Amniotic stem cell (primary cell): ENCODE measurements at places on chromosomes 13 and 19.

GRCh38 chr19:14112809-14113385 is 4.7 kb downstream of the PRKACA start:
- no peak for DNase-seq

DNA sequence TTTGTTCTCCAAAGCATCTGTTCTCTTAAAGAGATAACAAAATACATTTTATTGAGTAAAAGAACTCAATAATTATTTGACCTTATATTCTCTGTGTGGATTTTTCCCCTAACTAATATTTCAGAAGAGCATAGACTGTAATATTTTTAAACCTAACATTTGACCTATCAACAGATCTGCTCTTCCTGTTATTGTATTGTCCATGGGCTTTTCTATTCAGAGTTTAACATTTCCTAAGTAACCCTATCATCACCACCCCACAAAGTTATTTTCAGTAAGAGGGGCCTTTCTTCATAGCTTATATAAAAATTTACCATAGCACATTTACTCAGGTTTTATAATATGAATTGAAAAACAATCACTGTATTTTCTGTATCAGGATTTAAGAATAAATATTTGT is 17.5 kb downstream of the POLR1D start:
- no peak for DNase-seq

DNA sequence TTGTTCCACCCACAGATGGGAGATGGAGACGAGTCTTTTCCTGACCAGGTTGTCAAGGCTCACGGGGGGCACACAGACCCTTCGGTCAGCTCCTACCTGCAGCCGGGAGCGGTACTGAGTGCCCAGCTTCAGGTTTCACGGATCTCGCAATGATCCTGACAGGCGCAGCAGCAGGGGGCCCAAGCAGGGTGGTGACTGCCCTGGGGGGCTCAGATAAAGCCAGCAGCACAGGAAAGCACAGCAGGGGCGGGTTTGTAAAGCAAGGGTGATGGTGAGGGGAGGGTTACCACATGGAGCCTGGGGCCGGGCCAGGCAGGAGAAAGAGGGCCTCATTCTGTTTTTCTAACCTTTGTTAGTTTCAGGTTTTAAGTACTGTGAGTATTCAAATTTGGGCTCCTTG is 41.7 kb upstream of the ATP11A start:
- no peak for DNase-seq

DNA sequence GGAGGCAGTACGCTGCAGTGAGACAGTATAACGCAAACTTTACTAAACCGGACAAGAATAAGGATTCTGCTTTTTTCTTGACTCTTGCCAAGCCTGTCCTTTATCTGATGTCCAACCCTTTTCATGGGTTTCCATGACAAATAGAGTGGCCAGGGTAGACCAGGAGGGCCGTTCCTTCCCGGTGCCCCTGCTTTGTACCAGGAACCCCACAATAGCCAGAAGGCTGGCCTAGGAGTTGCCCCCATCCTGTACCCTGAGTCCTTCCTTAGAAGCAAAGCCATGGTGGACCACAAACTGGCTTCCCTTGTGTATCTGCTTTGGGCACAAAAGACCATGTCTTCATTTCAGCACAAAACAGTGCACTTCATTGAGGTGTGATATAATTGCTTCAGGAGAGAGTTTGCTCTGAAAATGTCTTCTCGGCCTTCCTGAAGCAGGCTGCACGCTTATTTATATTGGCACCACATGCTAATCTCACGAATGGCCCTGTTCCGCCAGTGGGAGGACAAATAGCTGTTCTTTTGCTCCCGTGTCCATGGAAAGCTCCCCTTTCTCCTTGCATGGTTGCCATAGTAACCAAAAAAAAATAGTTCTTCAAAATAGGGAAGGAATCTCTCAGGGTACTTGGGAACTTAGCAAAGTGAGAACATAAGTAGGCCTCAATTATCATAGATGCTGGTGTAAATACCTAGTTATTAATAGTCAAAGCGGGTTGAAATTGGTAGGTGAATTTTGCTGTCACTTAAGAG is 222.1 kb downstream of the ZIC5 start:
- no peak for DNase-seq

DNA sequence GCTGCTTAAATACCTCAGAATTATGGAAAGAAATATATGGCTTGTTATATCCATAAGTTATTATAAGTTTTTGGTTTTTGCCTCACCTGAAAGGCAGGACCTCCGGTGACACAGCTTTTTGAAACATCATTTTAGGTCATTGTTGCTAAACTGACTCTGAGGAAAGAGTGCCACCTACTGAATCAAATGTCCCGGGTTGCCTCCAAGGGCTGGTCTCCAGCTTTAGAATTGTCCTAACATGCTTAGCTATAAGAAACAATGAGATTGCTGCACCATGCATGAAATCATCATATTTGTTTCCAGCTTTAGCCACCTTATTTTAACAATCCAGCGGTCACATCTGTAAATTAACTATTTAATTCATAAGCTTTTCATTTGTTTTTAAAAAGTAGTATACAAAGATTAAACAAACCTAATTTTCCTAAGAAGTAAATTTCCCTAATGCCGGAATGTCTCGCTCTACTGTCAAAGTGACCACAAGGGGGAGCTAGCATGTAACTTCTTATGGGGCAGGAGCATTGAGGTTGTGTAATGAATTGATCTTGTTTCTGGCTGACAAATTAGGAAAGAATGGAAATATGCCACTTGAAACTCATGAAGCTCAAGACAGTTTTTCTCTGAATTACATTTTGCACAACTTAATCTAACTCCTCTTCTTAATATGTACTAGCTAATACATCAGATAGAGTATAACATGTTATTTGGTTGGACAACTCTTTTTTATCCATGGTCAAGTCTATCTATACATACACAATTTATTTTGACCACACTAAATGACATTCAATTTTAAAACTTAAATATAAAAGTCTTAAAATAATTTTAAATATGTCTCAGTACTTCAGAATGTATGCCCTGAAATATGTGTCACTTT is 6.7 kb upstream of the PCDH17 start:
- DNase-seq: peak; percentile 21

- no peak for DNase-seq
These were observed 1.5 kb downstream of the AKT2 start for GRCh38 chr19:40283414-40284250.

- DNase-seq: no peak
These were observed 1.2 kb downstream of the CBARP start for GRCh38 chr19:1236576-1236975.

DNA sequence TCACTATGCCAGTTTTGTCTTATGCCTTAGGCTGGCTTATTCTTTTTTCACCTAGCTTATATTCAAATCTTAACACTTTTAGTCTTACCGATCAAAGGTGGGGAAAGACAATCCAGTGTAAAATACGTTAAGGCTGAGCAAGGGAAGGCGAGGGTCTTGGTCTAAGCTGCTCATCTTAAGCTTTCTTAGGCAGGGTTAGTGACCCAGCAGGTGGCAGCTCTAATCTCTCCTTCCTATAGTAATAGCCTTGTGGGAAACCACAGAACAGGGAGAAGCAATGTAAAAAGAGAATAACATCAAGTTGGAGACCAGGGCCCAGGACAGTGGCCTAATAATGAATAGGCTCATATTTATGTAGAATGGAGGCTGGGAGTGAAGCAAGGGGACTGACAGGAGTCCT is 45.9 kb downstream of the COG3 start:
- DNase-seq: no peak

- no peak for DNase-seq
These were observed 1582.0 kb upstream of the PCDH20 start for GRCh38 chr13:62997696-62998095.

DNA sequence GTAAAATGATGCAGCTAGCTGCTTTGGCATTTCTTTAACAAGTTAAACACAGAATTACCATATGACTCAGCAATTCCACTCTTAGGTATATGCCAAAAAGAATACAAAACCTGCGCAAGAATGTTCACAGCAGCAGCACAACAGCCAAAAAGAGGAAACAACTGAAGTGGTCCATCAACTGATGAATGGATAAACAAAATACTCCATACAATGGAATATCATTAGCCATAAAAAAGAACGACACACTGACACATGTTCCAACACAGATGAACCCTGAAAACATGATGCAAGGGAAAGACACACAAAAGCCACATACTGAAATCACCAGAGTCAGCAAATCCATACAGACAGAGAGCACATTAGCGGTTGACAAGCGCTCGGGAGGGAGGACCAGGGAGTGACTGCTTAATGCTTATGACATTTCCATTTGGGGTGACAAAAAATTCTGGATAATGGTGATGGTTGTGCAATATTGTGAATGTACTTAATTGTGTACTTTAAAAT is 3.0 kb downstream of the PCID2 start:
- no peak for DNase-seq

DNA sequence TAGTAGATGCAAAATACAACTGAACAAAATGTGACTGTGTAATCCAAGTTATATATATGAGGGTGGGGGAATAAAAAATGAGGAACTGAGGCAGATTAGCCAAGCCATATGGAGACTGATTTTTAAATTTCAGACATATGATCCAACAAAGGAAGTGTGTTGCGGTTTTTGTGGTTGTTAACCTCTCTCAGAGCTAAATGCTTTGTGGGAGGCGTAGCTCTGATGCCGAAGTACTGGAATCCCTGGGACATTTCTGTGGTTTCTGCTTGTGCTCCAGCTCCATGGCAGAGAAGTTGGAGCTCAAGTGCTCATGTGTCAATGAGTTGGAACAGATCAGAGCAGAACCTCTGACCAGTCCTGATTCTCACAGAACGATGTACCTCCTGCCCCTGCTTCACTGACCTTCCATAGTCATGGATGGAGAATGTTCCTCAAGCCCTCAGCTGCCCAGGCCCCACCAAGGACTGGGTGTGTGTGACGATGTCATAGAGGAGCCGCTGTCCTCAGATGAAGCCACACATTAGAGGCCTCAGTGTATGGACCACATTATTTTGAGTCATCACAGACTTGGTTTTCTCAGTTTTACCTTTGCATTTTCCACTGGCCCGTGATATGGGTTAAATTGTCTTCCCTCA is 107.6 kb downstream of the SOX1 start:
- DNase-seq: no peak

DNA sequence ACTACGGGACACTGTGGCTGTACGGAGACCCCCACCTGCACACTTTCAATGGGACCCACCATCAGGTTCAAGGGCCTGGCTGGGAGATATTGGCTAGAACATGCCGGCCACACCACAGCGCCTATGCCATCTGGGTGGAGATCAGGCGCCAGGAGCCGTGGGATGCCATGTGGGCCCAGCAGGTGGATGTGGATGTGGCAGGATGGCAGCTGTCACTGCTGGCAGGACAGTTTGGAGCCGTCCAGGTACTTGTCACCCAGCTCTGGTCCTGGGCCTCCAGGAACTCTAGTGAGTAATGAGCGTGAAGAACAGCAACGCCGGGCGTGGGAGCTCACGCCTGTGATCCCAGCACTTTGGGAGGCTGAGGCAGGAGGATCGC is 15.7 kb upstream of the FXYD3 start:
- no peak for DNase-seq

DNA sequence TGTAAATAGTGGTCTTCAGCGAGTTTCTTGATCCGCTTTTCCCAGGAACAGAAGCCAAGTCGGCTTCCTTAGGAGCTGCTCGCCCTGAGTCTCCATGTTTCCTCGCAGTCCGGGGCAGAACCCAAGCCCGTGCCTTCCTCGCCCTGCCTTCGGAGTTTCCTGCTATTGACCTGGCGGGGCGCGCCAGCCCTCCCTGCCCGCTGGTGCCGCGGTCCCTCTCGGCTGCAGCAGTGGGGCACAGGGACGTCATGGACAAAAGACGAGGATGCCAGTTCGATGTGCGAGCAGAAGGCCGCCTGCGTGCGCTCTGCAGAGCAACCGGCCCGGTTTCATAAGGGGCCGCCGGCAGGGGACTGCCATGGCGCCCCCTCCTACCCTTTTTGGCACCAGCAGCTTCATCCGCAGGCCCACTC is 156.6 kb downstream of the TM9SF2 start:
- no peak for DNase-seq

DNA sequence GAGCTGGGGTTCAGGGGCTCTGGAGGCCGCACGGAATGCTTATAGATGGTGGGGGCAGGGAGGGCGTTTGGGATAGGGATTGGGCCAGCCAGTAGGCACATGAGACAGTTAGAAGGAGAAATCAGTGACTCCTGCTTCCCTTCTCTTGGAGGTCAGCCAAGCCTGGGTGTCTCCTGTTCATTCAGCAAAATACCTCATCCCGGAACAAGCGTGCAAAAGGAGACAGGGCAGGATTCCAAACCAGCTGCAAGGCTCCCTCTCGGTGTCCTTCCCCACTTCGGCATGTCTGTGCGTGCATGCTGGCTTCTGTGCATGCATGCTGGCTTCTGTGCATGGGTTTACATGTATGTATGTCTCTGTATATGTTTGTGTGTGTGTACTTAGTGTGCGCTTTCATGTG is 37.3 kb upstream of the PEPD start:
- DNase-seq: no peak

DNA sequence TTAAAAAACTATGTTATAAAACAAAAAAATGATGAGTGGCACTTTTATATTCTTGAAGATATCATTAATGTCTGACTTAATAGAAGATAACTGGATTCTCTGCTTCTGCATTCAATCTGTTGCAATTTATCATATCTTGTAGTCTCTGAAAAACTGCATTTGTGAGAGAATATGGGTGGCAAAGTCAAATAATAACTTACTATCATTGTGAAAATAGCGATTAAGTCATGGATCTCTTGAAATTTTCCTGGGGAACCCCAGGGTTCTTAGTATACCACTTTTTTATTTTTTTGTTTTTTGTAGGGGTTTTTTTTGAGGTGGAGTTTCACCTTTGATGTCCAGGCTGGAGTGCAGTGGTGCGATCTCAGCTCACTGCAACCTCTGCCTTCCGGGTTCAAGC is 127.1 kb downstream of the STOML3 start:
- DNase-seq: no peak

- DNase-seq: no peak
These were observed 142.2 kb upstream of the ZNF507 start for GRCh38 chr19:32203161-32203560.

GRCh38 chr13:21232196-21232595 is 55.7 kb downstream of the MRPL57 start:
- DNase-seq: no peak

DNA sequence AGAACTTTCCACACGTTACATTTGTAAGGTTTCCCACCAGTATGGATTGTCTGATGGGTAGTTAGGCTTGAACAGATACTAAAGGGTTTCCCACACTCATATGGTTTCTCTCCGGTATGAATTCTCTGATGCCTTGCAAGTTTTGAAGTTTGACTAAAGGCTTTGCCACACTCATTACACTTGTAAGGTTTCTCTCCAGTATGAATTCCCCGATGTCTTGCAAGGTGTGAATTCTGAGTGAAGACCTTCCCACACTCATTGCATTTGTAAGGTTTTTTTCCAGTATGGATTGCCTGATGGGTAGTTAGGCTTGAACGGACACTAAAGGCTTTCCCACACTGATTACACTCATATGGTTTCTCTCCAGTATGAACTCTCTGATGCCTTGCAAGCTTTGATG is 7.6 kb upstream of the ZNF415 start:
- no peak for DNase-seq

DNA sequence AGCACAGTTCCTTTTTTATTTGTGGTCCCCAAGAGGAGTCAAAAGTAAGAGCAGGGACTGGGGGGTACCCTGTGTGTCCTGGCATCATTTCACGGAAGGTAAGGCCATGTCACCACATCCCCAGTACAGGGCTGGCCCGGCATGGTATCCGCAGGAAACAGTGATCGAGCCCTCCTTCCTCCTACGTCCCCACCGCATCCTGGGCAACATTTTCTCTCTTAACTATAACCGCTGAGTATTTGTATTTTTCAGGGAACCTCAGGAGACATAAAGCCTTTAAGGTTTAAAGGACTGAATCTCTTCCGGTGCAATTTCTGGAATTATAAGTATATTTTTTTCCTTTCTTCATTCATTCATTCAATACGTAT is 13.6 kb upstream of the LATS2 start:
- DNase-seq: no peak
